ENCODE measurements at places on chromosomes 12 and 14.

GRCh38 chr12:116040402-116040801 is 237.1 kb downstream of the MED13L start:
- DNase-seq: no peak

DNA sequence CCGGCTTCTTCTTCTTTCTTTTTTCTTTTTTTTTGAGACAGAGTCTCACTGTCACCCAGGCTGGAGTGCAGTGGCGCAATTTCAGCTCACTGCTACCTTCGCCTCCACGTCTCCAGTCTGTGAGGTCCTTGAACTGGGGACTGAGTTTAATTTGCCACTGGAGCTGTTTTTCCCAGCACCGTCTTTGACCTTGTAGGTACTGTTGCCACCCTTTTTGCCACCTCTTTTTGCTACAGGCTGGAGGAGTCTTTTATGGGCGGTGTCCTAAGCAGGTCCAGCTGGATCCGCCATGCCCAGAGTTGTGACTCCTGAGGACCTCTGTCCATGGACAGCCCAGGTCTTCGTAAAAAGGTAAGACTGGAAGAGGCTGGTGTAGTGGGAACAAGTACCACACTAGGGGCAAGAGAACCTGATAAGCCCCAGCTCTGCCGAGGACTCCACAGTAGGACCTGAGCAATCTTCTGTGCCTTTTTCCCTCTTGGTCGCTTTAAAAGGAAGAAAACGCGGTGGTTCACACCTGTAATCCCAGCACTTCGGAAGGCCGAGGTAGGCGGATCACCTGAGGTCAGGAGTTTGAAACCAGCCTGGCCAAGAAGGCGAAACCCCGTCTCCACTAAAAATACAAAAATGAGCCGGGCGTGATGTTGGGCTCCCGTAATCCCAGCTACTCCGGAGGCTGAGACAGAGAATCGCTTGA is 946 bp downstream of the RNU4-2 start:
- no peak for DNase-seq

GRCh38 chr12:27293463-27293862 is 39.2 kb upstream of the BMAL2 start:
- DNase-seq: no peak

DNA sequence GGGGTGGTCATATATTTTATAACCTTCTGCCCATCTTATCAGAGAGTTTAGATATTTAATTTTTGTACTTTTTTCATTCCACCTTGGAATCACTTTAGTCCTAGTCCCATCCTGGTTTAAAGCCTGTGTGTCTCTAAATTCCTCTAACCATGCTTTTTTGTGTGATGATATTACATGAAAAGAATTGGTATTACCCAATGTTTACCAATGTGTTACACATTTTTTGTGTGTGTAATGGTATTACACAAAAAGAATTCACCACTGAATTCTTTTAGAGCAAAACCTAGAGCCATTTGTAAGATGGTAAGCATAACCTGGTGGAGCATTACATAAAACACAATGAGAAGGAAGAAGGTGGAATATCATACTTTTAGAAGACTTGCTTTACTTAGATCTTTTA is 77.5 kb downstream of the FAR2 start:
- DNase-seq: no peak

Data from stimulated activated CD4-positive, alpha-beta T cell treated with anti-CD3 and anti-CD28 coated beads, Interleukin-1b, Interleukin-23, amount 100 ng/mL, for 1 hour (primary cell).